ENCODE measurements at places on chromosomes 2 and 18.

GRCh38 chr2:19592197-19592596 is 233.8 kb upstream of the OSR1 start:
- DNase-seq = no peak

GRCh38 chr2:27681841-27682240 is 18.2 kb downstream of the SLC4A1AP start:
- DNase-seq = no peak

GRCh38 chr2:45494275-45494977 is 116.6 kb downstream of the SRBD1 start:
- DNase-seq = no peak

DNA sequence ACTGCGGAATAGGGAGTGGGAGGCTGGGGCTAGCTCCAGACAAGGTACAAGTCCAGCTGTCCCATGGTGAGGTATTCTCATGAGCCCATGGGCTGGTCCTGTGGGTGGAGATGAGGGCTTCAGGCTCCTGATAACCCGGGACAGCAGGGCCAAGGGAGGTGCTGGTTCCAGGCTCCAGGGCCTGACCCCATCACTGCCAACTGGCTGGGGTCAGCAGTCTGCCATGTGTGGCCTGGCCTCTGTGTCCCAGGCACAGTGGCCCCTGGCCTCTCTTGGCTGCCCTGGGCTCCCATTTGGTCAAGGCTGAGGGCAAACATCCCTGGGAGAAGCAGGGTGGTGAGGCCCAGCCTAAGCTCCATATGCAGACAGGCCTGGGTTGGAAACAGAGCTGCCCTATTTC is 966 bp upstream of the OXER1 start:
- DNase-seq = no peak

GRCh38 chr2:145026456-145027455 is 506.8 kb upstream of the ZEB2 start:
- DNase-seq = no peak

DNA sequence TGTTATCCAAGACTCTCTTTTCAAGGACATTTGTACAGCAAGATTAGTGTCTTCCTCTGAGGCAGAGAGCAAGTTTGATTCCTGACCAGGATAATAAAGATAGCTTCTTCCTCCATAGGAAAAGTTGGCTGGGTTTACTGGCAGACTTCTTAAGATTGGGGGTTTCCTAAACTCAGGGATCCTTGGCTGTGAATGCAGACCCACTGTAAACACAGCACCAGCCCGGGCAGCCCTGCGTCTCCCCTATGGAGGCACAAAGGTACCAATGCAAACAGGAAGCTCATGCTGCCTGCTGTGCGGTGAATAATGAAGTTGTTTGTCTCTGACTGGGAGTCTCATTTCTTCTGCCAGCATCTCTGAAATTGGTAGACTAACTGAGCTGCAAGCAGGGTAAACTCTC is 96.2 kb upstream of the ARHGAP28 start:
- no peak for DNase-seq

DNA sequence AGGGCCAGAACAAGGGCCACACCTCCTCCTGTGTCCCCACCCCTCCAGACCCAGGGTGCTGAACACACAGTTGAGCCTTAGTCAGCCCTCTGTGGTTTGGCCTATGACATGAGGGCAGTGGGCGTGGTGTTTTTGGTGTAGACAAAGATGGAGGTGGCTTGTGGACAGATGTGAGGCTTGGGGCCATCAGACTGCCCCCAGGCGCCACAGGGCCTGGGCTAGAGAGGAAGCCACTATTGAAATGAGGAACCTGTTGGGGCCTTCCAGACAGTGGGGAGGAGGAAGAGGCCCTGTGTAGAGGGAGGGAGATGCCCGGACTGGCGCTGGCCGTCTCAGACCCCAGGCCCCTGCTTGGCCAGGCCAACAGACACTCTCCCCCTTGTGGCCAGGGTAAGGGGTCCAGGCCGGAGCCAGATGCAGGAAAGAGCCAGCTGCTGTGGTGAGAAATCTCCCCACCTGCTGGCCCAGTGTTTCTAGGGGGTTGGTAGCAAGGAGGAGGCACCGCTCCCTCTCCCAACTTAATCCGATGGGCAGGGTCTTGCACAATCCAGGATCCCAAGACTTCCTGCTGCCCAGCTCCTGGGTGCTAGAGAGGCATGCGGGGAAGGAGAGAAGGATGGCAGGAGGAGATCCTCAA is 53.8 kb downstream of the SMAD7 start:
- no peak for DNase-seq

DNA sequence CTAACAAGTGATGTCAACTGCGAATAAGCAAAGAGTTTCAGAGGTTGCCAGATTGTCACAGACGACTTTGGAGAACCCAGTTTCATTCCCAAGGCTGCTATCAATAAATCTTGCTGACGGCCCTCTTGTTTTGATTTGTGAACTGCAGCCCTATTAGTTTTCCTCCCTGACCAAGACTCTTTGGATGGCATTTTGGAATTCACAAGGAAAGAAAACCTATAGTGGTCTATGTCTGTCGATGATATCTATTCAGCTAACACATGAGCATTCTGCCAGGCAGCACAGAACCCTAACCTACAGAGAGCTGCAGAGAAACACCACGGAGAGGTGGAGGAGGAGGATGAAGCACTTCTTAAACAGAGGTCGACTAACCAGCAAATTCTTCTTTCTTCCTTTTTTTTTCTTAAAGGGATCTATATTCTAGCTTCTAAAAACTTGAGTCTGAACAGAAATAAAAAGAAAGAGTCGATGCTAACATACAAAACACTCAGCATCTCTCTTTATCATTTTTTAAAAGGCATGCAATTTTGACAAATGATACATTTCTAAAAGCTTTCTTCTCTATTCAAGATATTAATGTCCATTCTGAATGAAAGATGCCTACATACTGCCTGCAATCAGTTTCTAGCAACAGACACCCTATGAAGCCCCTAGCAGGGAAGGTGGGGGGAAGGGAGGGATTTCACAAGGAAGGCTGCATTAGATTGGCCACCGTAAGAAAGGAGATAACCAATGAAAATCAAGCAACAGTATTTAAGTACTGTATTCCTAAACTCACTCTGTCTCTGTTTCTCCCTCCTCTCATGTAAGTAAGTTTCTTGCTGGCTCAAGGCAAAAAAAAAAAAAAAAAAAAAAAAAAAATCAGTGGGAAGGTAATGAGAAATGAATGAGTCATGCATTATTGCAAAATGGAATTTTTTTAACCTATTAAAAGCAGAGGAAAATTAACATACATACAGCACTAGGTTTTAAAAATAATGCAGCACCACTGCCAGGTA is 83.0 kb upstream of the CHRNA1 start:
- no peak for DNase-seq

GRCh38 chr2:20934236-20934635 is 109.6 kb downstream of the APOB start:
- no peak for DNase-seq

DNA sequence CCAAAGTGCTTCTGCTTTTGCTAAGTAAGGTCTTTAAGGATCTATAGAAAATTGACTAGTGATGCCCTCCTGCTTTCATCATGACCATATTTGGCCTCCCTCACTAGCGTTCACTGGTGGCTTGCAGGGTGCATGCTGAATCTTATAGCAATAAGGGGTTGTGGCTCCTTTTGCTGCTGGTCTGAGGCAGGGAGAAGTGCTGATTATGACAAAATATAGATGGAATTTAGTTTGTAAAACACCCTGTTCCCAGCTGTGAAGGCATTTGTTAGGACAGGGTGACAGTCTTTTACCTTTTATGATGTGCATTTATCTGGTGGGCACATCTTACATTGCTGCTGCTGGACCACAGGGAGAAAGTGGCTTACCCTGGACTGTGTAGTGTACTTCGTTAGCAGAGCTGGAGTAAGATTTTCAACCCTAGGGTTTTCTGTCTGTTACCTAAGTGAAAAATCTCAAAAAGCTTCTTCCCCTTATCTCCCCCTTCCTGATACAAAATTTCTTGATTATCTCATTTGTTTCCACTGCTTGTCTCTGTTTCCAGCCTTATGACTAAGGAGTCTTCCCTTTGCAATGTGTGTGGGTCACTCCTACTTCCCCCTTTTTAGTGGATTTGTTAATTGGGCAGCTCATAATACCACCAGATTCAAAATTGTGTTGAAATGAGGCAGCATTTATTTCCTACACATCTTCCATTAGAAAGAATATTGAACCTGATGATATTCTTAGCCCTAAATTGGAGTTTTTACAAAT is 21.2 kb upstream of the RPL37A start:
- no peak for DNase-seq

GRCh38 chr2:101223814-101224231 is 28.9 kb upstream of the CNOT11 start:
- DNase-seq = no peak

DNA sequence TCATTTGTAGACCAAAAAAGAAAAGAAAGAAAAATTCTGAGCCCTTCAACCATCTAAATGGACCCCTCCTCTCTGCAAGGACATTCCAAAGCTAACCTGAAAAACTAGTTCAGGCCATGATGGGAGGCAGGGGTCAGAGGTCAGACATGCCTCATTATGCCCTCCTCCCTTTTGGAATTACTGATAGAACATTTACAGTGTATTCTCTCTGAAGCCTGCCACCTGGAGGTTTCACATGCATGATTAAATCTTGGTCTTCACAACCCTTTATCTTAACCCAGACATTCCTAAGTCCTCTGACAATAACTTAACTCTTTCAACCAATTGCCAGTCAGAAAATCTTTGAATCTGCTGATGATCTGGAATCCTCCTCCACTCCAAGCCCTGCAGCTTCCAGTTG is 86.0 kb downstream of the SPP2 start:
- no peak for DNase-seq

- no peak for DNase-seq
These were observed 1.4 kb downstream of the CIB4 start for GRCh38 chr2:26639685-26640243.

- DNase-seq = no peak
These were observed 2.4 kb downstream of the NUP35 start for GRCh38 chr2:183126635-183127034.

DNA sequence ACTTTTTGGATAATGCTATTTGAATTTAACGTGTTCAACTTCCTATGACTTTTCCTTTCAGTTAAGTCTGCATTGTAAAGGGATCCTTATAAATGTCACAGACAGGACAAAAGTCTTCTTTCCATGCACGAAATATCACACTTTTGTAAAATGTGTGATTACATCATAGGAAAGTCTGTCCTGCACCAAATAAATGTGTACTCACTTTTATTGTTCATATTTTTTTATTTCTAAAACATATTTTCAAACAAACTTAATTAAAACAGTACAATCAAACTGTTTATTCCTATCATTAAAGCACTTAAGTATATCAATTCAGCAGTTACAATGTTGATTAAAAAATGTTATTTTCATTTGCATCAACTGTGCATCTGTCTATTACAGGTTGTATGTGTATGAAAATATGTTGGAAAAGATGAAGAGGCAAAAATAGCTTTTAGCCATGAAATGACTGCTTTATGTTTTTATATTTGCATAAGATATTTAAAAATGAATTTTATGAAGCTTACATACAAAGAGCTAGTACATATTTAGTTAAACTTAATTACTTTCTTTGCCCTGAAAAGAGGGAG is 105.6 kb downstream of the CSRNP3 start:
- DNase-seq = no peak

GRCh38 chr18:40608226-40608625 is 1346.8 kb upstream of the PIK3C3 start:
- no peak for DNase-seq

DNA sequence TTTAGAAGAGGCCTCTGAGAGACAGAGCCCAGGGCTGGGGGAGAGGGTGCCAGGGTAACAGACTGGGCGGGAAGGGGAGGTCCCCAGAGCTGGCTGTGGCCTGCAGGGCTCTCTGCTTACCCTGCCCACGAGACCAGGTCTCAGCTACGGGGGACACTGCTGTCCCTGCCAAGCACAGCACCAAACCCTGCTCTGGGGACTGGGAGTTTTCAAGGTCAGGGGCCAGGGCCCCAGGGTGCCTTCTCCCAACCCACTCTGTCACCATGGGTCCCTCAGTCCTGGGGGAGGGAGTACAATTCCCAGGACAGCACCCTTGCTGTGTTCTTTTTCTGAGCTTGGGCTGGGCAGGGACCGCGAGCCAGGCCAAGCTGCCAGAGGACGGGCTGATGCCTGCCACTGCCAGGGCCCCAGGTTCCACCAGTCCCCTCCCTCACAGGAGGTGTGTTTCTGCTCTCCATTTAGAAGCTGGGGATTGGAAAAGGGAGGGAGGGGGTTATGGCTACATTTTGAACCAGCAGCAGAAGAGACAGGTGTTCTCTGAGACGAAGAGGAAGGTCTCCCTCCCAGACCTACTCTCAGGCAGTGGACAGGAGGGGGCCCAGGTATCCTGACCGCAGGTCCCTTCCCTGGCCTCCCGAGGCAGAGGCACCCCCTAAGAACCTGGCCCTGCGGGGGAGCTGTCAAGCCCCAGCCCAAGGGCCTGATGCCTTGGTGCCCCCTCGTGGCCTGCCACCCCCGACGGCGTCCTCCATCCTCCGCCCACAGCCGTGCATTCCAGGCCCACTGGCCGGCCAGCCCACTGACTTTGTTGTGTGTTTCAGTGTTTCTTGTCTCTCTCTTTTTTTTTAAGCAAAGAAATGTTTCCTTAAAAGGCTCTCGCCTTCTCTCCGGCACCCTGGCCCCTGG is 80.4 kb downstream of the TNS1 start:
- DNase-seq = no peak

GRCh38 chr2:36446294-36446693 is 90.7 kb downstream of the CRIM1 start:
- no peak for DNase-seq

- no peak for DNase-seq
These were observed 5.6 kb upstream of the FARP2 start for GRCh38 chr2:241350530-241350877.

Measured in stimulated activated CD8-positive, alpha-beta memory T cell treated with anti-CD3 and anti-CD28 coated beads, Interleukin-2, amount 100 ng/mL, for 1 hour (primary cell).